NCI-H1694 treated with DMSO at 0.1 percent for 48 hours (cell line): ENCODE measurements at places on chromosomes 1 and 21.

DNA sequence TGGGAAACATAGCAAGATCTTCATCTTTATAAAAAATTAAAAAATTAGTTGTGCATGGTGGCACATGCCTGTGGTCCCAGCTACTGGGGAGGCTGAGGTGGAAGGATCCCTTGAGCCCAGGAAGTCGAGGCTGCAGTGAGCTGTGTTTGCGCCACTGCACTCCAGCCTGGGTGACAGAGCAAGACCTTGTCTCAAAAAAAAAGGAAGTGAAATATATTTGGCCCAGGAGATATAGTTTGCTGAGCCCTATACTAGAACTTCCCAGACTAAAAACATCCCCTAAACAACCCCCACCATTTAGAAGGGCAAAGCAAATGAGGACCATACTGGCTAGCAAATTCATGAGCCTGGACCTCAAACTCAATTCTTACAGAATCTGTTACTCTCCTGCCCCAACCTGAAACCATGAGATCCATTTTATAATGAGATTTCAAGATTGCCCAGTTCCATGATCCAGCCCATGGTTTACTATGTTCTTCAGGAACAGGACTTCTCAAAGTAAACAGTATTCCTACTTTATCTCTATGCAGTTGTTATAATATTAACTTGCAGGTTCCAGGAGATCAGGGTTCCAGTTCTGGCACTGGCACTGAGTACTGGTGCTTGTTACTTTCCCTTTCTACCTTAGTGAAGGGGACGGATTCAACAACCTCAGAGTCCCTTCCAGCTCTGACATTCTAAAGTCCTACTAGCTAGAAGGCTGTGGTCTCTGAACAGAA is 48.9 kb upstream of the TADA1 start:
- no peak for DNase-seq

- DNase-seq: peak; percentile 60
These were observed at the start of gene PHTF1 for GRCh38 chr1:113759333-113760101. TSS of gene PHTF1 (minus strand) at chr1:113759486. CDS start at chr1:113758703, 783 bp downstream.

- no peak for DNase-seq
These were observed 9.4 kb downstream of the C1orf162 start for GRCh38 chr1:111483166-111483565.

DNA sequence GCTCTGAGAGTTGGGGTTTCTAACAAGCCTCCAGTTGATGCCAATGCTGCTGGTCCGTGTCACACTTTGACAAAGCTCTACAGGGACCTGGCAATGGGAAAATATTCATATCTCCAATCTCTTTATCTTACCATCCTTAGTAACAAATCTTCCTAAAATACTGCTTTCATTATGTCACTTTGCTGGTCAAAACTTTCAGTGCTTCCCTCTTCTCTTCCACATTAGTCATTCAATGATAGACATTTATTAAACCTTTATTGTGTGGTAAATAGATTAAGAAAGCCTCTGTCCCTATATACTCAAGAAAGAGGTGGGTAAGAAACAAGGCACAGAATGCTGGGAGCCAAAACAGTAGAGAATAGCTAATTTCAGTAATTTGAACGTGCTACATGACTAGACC is 79.3 kb downstream of the SLC44A5 start:
- DNase-seq: no peak

DNA sequence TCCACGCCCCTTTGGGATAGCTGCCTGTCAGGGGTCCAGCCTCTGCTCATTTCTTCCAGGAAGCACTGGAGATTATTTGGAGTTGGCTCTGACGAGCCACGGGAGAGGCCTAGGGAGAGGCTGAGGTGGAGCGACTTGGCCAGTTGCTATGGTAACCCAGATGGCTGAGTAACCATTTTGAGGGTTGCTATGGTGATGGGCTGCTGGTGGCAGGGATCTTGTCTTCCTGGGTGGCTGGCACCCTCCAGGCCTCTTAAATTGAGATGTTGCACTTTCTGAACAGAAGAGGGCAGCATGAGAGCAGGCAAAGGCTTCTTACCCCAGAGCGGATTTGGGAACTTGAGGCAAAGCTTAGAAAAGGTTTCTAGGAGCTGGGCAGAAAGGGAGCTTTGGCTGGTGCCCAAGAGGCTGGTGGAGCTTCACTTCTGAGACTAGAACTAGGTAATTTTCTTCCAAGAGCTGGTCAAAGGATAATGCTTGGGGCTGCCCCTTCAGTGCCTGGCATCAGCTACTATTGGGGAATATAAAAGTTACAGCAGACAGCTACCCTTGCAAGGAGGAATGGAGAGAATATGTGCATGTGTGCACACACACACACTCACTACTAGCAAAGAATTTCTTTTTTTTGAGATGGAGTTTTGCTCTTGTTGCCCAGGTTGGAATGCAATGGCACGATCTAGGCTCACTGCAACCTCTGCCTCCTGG is 72.5 kb downstream of the NDUFS5 start:
- peak; percentile 61 for DNase-seq

DNA sequence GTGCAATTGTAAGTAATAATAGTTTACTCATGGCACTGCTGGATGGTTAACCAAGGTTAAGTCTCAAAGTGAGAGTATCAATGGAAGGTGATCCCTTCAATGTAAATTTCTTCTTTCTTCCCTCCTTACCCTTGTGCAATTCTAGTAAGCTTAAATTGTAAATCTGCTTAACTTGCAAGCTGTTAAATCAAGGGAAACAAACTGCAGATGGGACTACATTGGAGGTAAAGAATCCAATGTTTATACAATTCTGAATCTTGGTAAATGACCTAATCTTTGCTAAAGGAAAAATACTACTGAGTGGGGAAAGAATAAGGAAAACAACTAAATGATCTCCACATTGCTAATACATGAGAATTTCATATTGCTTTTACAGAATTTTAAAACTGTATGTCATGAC is 6.7 kb upstream of the CD55 start:
- no peak for DNase-seq
